ENCODE measurements at places on chromosomes 16 and 17.

DNA sequence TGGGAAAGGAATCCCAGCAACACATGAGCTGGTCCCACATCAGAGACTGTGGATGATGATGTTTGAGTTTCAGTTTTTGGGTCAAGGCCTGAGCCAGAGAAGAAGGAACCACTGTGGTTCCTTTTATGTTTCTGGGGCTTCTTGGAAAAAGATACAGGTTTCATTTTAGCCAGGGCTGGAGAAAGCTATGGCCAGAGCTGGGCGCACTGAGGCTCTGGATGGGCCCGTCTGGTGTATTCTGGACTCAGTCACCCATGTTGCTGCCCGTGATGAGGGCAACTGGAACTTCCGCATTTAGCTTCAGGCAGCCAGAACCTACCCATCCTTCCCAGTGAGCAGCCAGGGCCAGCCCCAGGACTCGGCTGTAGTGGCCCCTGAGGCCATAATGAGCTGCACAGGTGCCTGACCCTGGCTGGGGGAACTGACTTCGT is 15.0 kb upstream of the PITPNA start:
- DNase-seq = no peak

- no peak for DNase-seq
These were observed 32.8 kb upstream of the RASD1 start for GRCh38 chr17:17528696-17529652.

GRCh38 chr17:45855691-45856336 is 11.1 kb downstream of the SPPL2C start:
- no peak for DNase-seq

GRCh38 chr16:3854750-3855541 is 25.6 kb downstream of the CREBBP start:
- DNase-seq = no peak

DNA sequence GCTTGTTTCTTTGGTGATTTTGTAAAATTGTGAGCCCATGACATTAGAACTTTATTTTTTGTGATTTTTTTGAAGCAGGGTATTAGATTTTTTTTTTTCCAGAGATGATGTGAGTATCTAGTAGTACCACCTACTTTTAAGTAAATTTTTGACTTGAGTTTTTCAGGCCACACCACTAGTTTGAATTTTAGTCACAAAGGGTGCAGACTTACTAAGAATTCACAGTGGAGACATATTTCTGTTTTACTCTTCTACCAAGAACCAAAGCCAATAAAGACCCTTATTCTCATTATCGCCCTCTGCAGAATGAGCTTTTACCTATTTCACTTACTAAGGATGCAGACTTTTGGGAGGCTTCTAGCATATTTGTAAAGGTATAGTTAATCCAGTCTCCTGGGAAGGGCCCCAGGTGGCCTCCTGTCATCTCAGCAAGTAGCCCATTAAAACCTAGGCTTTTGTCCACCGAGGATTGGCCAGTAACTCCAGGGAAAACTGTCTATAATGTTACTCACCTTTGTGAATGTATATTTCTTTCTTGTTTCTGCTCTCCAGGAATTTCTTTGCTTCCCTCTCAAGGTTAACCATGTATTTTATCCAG is 30.6 kb downstream of the NLK start:
- no peak for DNase-seq

DNA sequence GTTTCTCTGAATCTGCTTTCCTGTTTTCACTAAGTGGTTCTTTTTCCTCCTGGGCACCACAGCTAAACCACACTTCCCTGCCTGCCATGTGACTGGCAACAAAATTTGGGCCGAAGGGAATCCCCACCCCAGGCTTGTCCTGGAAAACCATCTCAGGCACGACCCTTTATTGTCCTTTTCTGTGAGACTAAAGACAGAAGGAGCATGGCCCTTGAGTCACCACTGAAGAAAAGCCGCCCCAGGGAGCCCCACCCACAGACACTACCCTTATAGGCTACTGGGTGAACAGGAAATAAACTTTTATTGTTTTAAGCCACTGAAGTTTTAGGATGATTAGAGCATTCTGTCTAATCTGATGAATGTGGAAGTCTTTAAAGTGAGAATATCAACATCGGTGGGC is 88.6 kb upstream of the BRD7 start:
- DNase-seq = no peak

- DNase-seq = no peak
These were observed 44.0 kb downstream of the MARVELD3 start for GRCh38 chr16:71669926-71670536.

GRCh38 chr17:9645851-9646545 is 681 bp downstream of the USP43 start:
- no peak for DNase-seq

DNA sequence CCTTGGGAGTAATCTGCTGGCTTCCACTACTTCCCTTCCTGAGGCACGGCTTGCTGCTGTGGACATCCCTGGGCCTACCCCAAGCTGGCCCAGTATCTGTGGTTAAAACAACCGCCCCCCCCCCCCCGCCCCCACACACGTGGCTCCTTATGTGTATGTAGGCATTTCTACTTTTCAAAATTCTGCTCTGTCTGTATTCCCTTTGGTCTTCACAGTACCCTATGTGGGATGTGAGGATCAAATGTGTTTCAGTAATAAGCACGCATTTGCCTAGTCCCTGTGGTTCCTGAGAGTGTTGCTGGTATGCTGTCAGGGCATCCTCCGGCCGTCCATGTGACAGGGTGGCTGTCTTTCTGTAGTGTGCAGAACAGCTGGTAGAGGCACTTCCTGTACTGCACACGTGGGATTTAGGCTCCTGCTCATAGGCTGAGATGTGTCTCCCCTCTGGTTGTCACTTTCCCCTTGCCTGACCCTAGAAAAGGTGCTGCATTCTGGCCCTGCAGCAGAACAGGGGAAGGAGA is 2.2 kb downstream of the NT5M start:
- DNase-seq = no peak

GRCh38 chr17:42553866-42554249 is 1.1 kb downstream of the HSD17B1 start:
- no peak for DNase-seq

DNA sequence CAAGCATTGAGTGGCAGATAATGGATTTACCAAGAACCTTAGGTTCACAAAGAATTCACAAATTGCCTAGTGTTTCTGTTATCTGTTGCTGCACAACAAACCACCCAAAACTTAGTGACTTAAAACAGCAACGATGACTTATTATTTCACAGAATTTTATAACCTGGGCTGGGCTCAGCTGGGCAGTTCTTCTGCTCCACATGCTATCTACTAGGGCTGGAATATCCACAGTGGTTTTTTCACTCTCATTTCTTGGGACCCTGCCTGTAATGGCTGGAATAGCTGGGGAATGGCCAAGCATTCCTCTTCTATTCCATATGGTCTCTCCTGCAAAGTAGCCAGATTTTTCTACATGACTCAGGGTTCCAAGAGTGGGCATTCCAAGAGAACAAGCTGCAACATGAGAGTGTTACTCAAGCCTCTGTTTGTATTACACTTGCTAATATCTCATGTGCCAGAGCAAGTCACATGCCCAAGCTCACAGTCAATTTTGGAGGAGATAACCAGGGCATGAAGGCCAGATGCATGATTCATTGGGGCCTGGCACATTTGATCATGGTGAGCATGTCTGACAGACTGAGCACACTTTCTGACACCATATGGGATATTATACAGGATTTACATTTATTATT is 4.9 kb upstream of the PSMD7 start:
- no peak for DNase-seq

DNA sequence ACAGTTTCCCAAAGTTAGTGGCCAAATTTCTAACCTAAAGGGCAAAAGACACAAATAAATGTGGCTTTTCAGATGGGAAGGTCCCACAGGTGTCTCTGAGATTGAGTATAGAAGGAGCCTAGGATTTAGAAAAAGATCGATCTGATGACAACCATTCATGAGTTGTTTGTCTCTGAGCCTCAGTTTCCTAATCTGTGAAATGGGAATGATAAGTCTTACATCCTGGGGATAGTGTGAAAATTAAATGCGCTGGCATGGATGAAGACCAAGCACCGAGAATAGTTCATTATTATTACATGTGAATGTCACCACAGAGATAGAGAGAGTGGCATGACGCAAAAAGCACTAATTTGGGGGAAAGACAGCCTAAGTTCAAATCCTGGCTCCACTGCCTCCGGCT is 7.2 kb downstream of the CDH5 start:
- DNase-seq = no peak

- DNase-seq = no peak
These were observed 30.6 kb upstream of the MAP3K14 start for GRCh38 chr17:45347444-45347843.

DNA sequence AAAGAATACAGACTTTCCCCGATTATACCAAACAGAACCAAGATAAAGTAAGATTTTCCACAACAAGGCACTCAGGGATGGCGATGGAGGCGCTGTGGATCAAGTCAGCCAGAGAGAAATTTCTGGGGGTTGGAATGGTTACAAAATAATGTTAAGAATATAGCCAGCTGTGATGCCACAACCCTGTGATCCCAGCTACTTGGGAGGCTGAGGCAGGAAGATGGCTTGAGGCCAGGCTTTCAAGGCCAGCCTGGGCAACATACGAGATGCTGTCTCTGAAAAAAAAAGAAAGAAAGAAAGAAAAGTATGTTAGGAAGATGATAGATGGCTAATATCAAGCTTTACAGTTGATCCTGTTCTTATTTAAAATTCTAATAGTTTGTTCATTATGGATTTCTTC is 10.6 kb upstream of the ALOX12 start:
- no peak for DNase-seq

GRCh38 chr17:64622931-64623654 is 39.0 kb downstream of the SMURF2 start:
- DNase-seq = no peak

- DNase-seq = no peak
These were observed 715.7 kb upstream of the SOX9 start for GRCh38 chr17:71405101-71405500.

- DNase-seq = no peak
These were observed 150.3 kb upstream of the C17orf78 start for GRCh38 chr17:37225465-37225864.

DNA sequence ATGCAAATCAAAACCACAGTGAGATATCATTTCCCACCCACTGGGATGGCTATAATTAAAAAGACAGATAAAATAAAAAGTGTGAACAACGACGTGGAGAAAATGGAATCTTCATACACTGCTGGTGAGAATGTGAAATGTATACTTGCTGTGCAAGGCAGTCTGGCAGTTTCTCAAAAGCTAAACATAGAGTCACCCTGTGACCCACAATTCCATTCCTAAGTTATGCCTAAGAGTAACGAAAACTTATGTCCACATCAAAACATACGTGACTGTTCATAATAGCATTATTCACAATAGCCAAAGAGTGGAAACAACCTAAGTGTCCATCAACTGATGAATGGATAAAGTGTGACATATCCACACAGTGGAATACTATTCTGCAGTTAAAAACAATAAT is 38.1 kb upstream of the VPS4A start:
- DNase-seq = no peak

DNA sequence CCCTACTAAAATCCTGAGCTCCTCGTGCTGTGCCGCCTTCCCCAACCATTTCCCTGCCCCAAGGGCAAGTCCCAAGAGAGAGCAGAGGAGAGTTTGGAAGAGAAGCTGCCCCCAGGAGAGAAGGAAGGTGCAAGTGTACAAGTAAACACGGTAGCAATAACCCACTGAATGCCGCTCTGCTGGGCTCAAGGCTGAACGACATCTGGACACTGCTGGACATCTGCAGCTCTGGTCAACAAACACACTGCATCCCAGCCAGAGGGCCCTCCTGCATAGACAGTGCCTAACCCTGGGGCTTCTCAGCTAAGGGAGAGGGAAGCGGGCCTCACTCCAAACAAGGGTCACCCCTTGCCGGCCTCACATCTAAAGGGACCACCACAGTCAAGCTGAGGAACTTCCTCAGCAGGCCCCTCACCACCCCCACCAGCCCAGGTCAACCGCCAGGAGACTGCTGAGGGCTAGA is 12.7 kb downstream of the JUP start:
- no peak for DNase-seq

DNA sequence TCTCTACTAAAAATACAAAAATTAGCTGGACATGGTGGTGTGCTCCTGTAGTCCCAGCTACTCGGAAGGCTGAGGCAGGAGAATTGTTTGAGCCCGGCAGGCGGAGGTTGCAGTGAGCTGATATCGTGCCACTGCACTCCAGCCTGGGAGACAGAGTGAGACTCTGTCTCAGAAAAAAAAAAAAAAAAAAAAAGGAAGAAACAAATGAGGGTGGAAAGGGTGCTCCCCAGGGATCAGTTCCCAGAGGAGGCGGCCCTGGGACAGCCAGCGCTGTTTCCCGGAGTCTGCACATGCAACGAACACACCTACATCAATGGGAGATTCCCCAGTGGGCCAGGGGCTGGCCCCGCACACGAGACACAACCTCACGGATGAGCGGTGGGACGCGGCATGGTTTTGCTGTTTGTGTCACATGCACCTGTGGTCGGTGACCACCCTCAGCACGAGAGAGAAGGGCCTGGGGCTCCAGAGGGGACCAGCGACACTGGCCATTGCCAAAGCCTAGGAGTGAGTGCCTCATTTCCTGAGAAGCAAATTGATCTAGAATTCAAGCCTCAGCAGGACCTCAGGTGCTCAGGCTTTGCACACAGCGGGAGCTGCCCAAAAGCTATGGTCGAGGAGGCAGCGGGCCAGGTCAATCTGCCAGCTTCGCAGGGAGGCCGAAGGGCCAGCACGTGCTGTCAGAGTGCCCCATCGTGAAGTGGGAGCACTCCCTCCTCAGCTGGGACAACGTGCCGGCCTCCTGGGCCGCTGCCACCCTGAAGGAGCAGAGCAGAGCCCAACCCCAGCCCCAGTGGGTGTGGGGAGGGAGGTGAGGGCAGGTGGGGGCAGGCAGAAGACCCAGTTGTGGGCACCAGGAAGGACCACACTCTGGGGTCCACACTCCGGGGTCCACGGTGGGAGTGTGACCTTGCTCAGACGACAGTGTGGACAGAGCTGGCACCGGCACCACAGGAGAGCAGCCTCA is 13.8 kb upstream of the WDR45B start:
- no peak for DNase-seq

DNA sequence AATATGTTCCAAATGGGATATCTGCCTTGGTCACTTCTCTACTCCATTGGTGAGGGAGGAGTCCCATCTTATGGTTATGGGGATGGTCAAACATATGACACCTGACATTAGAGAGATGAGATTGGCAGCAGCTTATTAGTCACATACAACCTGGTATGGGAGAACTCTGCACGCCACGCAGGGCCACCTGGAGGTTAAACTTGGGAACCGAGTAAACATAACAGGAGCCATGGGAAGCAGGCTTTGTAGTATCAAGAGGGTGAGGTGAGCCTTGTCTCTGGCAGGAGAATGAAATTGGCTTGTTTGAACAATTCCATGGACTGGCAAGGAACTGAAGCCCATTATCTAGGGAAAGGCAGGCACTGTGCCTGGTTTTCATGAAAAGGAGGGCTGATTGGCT is 238.7 kb upstream of the ELAC2 start:
- no peak for DNase-seq

DNA sequence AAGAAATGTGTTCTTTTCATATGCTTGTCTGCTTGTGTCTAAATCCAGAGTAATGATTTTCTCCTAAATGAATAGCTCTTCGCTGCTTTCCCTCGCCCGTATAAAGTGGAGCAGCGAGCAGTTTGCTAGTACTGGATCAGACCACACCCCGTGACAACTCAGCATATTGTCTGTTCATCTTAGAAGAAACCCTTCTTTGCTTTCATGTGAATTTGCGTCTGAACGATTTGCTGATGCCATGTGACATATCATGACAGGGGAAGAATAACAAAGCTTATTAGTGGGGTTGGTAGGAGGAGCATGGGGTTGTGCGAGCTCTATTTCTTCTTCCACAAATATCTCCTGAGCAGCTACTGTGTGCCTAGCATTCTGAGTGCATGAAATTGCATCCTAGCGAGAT is 44.1 kb upstream of the CACNG4 start:
- no peak for DNase-seq
